ENCODE measurements at places on chromosomes 3 and 15.

DNA sequence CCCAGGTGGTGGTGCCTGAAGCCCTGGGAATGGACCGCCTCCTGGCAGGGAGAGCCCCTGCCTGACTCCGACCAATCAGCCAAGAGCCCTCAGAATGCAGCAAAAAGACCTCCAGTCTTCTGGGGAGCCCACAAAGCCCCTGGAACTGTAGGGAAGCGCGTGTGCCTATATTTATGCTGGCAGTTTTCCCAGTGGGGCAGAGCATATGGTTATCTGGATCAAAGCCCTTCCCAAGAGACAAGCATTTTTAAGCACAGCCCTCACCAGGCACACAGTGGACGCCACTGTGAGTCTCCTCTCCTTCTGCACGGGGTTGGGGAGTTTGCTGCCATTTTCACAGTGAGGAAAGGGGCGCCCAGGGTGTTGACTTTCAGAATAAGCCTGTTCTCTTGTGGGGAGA lies 80.9 kb upstream of the RPL32 start:
- DNase-seq: no peak

GRCh38 chr3:20844851-20845250 lies 658.8 kb upstream of the SGO1 start:
- DNase-seq: no peak

- DNase-seq: no peak
These were observed 7.4 kb upstream of the SH3BP5 start for GRCh38 chr3:15339786-15340215.

DNA sequence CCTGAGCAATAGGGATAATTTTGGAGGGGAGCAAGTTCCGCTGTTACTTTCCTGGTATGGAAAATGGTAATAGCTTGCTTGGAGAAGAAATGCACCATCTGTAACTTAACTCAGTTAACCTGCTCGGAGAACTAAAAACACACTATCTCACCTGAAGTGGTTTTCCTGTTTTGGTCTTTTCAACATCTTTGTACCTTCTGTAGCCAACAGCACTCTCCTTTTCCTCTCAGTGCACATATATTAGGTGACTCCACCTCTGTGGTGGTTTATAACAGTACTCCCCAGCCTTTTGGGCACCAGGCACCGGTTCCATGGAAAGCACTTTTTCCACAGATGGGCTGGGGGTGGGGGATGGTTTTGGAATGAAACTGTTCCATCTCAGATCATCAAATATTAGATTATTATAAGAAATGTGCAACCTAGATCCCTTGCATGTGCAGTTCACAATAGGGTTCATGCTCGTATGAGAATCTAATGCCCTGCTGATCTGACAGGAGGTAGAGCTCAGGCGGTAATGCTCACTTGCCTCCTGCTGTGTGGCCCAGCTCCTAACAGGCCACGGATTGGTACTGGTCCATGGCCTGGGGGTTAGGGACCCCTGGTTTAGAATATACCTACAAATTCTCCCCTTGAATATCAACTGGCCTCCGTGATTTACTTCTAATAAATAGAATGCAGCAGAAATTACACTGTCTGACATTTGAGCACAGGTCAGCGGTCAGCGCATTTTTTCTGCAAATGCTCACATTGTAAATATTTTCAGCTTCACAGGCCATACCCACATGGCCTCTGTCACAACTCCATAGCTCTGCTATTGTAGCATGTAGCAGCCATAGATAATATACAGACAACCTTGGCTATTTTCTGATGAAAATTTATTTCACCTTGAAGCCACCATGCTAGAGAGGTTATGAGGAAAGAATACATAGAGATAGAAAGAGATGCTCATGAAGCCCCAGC lies 83.8 kb upstream of the SUCLG2 start:
- no peak for DNase-seq

- DNase-seq: no peak
These were observed 520.4 kb downstream of the FOXP1 start for GRCh38 chr3:71062952-71063772.

- no peak for DNase-seq
These were observed 126.5 kb downstream of the UBE2E2 start for GRCh38 chr3:23329471-23330105.

DNA sequence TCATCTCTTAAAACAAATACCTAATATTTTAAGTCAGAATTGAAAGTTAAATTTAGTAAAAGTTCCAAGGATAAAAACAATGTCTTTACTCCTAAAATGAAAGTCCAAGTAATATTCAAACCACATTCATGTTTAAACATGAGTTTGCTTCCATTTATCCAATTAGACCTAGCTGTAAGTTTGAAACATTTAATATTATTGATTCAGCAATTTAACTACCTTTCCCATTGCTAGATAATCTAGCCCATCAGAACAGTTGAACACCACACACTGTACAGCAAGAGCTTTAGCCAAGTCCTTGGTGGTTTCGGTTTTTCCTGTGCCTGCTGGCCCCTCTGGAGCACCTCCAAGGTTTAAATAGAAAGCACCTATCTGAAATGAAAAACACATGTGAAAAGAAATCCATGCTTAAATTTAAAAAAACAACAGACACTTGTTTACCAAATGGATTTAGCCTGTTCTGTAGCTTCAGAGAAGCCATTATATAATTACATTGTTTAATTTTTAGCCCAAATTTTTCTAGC lies 97.8 kb downstream of the DNAH12 start:
- DNase-seq: no peak

- DNase-seq: no peak
These were observed 423.2 kb downstream of the EPHB1 start for GRCh38 chr3:135218304-135218703.

GRCh38 chr3:51381333-51381705 lies 3.8 kb upstream of the MANF start:
- no peak for DNase-seq

- no peak for DNase-seq
These were observed 40.7 kb downstream of the TNIK start for GRCh38 chr3:171419457-171419856.

DNA sequence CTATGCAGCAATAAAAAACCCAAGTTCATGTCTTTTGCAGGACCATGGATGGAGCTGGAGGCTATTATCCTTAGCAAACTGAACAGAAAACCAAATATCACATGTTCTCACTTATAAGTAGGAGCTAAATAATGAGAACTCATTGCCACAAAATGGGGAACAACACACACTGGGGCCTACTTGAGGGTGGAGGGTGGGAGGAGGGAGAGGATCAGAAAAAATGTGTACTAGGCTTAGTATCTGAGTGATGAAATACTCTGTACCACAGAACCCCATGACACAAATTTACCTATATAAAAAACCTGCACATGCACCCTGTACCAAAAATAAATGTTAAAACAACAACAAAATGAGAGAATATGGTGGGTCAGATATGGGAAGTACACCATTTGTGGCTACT lies 49.6 kb upstream of the AADACL2 start:
- no peak for DNase-seq

DNA sequence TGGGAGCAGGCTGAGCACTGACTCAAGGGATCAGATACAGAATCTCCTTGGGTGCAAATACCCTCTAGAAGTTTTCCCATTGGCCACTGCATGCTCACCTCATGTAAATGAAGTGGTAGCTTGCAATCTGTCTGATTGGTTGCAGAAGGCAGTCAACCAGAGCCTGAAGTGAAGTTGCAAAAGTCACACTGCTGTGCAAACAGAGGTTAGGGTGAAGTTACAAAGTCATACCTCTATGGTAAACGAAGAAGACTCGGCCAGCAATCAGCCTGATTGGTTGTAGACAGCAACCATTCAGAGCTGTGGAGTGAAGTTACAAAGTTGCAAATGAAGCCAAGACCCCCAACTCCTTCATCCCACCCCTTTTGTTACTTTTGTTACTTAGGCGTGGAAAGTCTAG lies 27.1 kb downstream of the STARD9 start:
- DNase-seq: no peak

GRCh38 chr3:128874481-128875180 lies 4.8 kb upstream of the ACAD9 start:
- no peak for DNase-seq

DNA sequence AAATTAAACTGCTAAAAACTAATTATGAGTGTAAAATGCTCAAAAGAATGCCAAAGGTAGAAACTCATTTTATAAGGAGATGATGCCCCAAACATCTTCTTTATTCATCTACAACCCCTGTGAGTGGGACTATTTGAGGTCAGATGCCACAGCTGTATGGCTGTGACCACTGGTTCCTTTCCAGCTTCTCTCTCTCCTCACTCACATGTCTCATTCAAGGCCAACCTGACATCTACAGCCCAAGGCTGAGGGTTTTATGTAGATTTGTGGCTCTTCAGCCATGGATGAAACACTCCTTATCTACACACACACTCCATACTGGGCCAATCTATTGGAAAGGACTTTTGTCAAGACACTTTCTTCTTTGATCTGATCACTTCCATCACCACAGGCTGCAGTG lies 231.3 kb downstream of the KCNMB2 start:
- DNase-seq: no peak

GRCh38 chr3:195803289-195803908 lies 8.3 kb downstream of the MUC4 start:
- DNase-seq: no peak

- DNase-seq: no peak
These were observed 30.4 kb downstream of the SECISBP2L start for GRCh38 chr15:49015896-49016295.

- no peak for DNase-seq
These were observed 254.5 kb downstream of the NEK10 start for GRCh38 chr3:27114684-27115083.
